ENCODE measurements at places on chromosomes 4 and X.

GRCh38 chr4:45036677-45037076, 310.3 kb upstream of the GNPDA2 start:
- no peak for DNase-seq

GRCh38 chr4:153809916-153810810, 21.3 kb upstream of the SFRP2 start:
- no peak for DNase-seq

DNA sequence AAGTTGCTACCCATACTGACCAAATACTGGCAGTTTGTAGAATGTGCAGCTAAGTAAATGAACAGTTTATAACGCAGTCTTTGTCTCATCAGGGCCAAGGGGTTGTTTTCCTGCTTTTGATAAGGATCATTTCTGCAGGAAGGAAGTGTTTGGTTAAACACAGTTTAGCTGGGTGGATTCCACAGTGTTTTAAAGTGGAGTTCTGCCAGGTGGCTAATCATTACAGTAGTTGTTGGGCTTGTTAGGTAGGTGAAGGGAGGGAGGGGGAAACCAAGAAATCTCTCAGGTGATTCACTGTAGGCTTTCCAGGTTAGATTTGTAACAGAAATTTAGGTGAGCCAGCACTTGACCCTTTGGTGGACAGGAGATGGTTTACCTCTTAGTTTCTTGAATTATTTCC, 58.1 kb downstream of the FNIP2 start:
- peak; percentile 90 for DNase-seq

DNA sequence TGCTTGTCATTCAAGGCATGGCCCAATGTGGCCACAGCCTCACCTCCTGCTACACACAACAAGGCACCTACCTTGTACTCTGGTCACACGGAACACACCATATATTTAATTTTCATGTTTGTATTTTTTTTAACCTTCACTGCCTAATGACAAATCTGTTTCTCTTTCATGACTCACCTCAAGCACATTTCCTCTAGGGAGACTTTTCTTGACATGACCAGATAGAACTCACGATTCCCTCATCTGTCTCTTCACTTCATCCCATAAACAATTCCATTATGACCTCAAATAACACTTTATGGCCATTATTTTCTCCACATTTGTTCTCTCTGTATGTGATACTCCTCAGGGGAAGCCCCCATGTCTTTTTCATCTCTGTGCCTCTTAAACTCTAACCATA, 11.1 kb downstream of the DRP2 start:
- no peak for DNase-seq

GRCh38 chrX:29435396-29435795, 780.0 kb upstream of the MAGEB2 start:
- DNase-seq = no peak

DNA sequence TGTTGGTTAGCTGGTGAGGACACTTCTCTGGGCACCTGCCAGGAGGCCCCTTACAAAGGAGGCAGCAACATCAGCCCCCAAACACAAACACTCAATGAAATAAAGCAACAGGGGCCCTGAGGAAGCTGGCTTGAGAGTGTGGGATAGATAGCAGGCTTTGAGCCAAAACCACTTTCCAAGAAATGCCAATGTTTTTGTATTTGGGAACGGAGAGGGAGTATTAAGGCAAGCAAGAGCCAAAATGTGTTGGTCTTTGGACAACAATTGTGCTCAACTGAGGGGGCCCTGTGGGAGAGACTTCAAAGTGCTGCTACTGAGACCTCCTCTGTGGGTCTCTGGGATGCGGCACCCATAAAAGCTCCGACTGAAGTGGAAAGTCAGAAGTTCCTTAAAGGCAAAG, 41.0 kb downstream of the RAI2 start:
- no peak for DNase-seq

DNA sequence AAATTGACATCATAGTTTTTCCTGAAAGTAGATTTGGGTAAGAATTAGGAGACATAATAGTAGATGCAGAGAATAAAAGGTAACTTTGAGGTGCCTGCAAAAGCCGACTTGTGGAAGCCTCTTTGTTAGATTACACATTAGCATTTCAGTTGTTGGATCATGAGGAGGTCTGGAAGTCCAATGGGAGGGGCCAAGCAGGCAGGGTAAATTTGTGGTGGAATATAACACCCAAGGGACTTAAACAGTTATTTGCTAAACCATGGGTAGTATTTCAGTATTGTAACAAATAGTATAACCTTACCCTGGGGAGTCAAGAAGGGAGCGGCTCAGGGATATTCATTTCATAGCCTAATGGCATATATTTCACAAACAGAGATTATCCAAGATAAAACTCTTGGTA, 810.7 kb upstream of the AMOT start:
- no peak for DNase-seq

- DNase-seq = no peak
Observed at GRCh38 chr4:3834663-3835521, 68.7 kb downstream of the ADRA2C start.

DNA sequence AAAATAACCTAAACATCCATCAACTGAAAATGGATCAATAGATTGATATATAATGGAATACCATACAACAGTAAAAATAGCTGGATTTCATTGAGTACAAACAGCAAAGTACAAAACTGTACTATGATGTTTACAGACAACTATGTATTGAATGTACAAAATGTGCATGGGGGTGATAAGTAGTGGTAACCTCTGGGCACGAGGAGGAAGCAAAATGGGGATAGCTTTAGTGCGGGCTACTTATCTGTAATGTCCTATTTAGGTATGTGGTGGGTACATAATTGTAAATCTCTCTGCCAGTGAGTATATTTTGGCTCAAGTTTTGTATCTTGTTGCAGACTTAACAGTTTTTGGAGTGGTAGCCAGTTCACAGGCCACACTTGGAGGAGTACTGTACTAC, 123.6 kb downstream of the STAG2 start:
- DNase-seq = no peak

DNA sequence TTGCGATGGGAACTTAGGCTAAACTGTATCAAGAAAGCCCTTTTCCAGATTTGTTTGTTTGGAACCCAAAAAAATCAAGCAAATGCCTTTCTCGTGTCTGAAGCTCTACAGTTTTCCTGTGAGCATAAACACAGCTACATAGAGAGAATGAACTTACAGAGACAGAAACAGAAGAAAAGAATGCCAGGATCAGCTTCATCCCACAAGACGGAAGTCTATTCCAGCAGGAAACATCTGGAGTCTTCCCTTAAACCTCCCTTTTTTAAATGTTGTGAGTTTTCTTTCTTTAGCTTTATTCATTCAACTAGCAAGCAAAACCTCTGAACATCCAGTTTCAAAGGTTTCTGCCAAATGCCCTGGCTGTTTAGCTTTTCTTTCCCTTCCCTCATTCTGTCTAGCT, 32.6 kb upstream of the ZFP42 start:
- no peak for DNase-seq

- no peak for DNase-seq
Observed at GRCh38 chrX:153361781-153362397, 27.9 kb downstream of the ZNF275 start.

DNA sequence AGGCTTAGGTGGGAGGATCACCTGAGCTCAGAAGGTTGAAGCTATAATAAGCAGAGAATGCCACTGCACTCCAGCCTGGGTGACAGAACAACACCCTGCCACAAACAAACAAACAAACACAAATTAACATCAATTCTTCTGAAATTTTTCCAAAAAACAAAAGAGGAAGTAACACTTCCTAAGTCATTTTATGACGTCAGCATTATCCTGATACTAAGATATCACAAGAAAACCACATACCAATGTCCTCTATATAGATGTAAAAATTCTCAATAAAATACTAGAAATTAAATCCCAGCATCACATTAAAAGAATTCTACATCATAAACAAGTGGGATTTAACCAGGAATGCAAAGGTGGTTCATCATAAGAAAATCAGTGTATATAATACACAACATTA, 64.4 kb upstream of the STK26 start:
- no peak for DNase-seq

DNA sequence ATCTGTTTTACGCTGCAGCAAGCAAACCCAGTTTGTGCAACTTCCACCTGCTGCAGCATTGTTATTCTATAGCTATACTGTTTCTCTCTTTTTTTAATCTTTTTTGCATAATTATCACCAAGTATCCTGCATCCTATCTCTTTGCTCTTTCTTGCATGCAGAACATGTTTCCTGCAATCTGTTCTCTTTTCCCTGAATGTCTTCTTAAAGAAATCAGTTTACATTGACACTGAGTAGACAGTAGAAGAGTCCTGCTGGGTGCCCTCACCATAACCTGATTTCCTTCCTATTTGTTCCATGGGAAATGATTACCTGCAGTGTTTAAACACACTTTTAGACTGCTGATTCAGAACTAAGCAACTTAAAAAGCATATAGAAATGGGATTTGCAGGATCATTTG, 964.7 kb downstream of the PCDH19 start:
- no peak for DNase-seq

DNA sequence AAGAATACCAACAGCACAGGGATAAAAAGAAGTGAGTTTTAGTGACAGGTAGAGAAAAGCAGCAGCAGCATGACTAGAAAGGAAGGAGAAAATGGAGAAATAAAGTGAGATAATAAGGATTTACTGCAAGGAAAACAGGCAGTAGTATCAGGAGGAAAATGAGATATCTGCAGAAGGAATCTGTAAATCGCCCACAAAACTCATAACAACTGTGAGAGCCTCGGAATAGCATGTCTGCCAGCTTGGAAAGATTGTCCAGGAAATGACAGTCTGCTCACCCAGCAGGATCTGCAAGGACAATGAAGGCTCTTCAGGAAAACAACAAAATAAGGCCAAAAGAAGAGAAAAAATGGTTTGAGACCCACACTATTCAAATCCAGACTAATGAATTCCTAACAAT, 47.4 kb downstream of the CXXC4 start:
- no peak for DNase-seq

DNA sequence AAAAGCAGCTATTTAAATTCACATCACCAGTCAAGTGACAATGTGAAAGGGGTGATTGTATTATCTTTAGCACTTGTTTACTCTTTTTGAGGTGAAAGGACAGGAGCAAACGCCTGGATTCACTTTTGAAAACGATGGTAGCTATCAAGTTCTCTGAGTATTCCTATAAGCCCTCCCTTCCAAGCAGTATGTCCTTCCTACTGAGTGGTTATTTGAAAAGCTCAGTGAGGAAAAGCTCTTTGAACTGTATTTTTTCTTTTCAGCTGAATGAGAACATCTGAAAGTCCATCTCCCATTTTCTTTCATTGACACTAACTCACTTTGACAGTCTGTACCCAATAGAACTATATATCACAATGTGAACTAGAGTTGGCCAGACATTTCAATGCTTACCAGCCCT, 9.1 kb upstream of the CTSO start:
- no peak for DNase-seq

GRCh38 chrX:11881485-11882170, 123.6 kb downstream of the MSL3 start:
- no peak for DNase-seq

DNA sequence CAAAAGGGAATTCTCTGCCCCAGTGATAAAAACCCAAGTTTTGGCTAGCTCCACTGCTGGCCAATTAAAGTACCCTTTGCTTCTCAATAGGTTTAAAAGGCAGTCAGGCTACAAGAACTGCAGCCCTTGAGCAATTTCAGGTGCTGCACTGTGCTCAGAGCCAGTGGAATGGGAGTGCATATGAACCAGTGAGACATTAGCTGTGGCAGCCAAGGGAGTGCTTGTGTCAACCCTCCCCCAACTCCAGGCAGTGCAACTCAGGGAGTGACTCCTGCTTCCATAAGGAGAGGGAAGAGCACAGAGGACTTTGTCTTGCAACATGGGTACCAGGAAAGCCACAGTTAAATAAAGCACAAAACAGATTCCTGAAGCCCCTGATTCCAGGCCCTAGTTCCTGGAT, 61.6 kb upstream of the VAMP7 start:
- DNase-seq = no peak

GRCh38 chr4:2182994-2183393, 58.9 kb downstream of the HAUS3 start:
- no peak for DNase-seq

DNA sequence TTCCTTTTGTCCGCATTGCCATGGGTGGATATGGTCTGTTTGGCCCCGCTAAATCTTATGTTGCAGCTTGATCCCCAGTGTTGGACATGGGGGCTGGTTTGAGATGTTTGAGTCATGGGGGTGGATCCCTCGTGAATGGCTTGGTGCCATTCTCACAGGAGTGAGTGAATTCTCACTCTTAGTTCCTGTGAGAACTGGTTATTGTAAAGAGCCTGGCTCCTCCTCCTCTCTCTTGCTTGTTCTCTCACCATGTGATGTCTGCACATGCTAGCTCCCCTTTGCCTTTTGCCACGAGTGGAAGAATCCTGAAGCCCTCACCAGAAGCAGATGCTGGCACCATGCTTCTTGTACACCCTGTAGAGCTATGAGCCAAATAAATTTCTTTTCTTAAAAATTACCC, 22.6 kb upstream of the STBD1 start:
- DNase-seq = no peak

- DNase-seq = no peak
Observed at GRCh38 chrX:13257223-13258051, 62.4 kb downstream of the ATXN3L start.
